NCI-H2029 treated with DMSO at 0.1 percent for 48 hours (cell line): ENCODE measurements at places on chromosomes 6 and 20.

DNA sequence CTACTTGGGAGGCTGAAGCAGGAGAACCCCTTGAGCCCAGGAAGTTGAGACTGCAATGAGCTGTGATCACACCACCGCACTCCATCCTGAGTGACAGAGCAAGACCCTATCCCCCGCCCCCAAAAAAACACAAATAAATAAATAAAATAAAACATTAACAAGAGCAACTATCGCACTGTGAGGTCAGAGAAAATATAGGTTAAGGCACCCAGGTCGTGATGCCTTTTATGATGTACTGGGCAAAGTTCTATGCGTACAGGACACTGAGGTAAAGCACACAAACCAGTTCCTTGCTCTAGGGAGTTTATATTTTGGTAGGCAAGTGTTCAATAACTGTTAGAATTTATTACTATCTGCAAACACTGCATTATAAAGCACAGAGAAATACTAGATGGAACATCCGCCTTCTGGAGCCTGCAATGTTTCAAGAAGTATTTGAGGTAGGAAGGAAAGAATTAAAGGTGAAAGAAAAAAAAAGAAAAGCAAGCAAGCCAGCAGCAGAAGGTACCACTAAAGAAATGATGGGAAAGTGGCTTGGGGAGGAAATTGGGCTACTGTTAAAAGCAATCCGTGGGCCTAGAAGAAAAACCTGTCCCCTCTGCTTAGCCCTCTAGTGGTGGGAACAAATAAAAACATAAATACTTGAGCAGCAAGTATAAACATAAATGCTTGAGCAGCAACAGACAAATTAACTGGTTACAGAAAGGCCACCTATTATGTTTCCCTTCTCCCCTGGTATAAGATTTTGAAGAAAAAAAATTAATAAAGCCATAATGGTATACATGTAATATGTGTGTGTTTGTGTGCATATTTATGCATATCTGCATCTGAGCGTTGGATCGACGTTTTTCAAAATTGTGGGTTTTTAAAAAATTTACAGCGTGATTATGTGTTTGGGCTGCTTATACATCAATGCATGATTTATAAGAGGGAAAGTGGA lies 128.0 kb downstream of the PHACTR1 start:
- peak; percentile 24 for DNase-seq

DNA sequence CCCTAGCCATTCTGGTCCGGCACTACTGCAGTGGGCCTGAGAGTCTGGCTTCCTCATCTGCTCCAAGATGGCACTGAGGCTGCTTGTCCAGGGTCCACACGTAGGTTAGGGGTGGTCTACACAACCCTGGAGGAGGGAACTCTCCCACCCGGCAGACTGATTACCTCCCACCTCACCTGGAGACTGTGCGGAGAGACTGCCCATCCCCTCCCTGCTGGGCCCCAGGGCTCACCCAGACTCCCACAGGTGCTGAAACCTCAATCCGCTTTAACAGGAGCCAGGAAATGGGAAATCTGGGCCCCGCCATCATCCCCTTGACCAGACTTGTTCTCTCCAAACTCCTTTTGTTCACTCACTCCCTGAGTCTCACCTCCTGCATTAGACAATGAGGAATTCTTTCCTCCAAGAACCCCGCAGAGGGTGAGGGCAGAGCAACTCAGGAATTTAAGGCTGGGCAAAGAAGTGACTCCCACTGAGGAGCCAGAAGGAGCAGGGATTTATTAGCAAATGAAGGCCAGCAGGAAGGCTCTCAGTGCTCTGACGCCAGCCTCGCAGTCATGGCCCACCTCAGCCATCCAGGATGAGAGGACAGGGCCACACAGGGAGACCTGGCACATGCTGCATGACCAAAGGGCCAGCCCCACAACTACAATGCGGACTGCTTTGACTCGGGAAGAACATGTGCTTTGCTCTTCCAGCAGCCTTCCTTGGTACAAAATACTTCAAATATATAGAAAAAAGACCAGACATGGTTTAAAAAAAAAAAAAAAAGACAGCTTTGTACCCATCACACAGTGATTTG lies 53.0 kb downstream of the CDK5RAP1 start:
- DNase-seq, result no peak

DNA sequence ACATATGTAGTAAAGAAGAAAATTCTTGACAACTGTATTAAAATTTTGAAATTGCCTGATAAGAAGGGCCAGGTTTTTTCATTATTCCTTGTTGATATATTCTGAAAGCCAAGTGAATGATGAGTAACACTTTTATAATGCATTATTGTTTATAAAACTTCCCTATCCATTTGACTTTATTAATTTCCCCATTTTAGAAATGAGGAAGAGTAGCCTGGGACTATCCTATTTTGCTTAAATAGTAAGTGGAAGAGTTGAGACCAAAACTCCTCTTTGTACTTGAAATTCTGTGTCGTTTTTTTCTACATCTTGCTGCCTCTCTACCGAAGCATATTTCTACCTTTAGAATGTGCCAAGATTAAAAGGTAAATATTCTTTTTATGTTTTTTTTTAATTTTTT lies 39.7 kb downstream of the TRMT11 start:
- no peak for DNase-seq

DNA sequence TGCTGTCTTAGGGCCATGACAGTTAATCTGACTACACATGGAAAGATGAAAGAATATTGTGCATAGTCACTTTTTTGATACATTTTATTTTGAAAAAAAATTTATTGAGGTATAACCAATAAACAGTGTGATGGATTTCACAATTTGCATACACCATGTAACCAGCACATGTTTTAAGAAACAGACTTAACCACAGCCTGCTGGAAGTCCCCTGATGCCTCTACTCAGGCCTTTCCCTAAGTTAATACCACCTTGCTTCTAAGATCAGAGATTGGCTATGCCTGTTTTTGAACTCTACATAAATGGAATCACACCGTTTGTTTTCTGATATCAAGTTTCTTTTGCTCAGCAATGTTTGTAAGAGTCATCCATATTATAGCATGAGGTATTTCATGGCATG lies 136.3 kb downstream of the CFAP61 start:
- no peak for DNase-seq

DNA sequence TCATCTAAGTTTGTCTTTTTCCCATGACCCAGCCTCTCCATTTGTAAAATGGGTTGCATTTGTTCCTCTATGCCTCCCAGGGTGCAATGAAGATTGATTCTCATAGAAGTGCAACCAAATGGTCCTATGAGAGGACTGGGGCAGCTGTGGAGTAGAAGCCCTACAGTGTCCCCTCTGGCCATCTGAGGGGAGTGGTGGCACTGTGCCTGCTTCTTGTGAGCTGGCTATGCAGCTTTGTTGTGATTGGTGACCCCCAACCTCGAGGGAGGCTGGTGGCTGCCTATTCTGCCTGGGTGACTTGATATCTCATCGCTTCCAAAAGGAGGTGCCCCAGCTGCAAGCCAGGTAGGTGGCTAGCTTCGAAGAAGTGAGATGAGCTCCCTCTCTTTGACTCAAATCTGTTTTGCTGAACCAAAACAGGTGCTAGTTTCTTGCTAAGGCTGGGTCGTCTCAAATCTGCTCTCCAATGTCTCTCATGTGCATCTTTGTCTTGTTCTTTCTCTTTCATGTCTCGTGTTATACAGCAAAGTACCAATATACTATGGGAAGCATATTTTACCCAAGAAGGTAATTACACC lies 33.9 kb downstream of the TXLNB start:
- DNase-seq, result no peak

- DNase-seq, result no peak
These were observed 179.4 kb upstream of the AFDN start for GRCh38 chr6:167647306-167647705.

DNA sequence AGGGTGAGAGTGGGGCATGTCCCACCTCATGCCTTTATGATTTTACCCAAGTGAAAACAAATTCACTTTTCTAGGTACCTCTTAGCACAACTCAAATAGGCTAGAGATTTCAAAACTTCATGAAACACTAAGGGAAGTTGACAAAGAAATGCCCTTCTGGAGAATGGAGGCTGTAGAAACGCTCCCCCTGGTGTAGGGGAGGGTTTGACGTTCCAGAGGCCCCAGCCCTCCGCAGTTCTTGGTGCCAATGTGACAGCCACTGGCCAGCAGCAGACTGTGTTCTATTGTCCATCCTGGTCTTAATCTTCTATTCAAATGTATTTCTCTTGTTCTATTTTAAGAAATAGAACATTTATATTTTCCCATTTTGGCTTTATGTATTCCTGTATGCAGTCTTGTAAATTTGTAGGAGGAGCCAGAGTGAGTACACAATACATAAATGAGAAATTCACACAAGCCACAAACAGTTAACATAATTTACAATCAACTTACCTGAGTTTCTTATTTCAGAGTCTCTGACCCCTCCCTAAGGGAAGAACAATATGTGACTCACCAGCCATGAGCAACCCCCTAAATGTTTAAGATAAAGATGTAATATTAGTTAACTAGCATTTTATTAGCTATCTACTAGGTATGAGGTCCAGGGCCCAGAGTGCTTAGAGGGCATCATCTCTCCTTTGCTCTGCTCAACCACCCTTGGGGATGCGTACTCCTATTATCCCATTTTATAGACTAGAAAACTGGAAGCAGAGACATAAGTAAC lies 8.8 kb upstream of the MUC21 start:
- DNase-seq, result no peak

DNA sequence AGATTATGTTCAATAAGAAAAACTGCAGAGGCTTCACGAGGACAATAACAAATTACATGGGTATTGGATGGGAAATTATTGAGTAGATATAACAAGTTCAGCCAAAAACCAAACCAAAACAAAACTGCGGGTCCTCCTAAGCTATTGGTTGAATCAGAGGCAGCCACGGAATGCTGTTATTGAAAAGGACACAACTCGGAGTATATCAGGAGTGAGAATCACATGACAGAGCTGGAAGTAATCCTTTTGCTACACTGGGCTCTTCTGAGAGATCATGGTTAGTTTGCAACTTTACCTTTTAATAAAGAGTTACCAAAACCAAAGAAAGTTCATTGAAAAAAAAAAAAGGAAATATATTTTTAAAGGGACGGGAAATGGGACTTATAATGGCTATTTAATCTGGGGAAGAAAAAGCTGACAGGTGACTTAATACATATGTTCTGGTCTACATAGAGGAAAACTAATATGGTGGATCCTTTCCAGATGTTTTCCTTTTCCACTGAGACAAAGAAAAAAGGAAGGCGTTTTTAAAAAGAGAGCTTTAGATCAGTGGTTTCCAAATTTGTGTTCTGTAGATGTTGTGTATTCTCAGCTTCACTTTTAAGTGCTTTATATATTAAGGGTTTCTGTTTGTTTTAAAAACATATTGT lies 6.9 kb upstream of the CITED2 start:
- no peak for DNase-seq

DNA sequence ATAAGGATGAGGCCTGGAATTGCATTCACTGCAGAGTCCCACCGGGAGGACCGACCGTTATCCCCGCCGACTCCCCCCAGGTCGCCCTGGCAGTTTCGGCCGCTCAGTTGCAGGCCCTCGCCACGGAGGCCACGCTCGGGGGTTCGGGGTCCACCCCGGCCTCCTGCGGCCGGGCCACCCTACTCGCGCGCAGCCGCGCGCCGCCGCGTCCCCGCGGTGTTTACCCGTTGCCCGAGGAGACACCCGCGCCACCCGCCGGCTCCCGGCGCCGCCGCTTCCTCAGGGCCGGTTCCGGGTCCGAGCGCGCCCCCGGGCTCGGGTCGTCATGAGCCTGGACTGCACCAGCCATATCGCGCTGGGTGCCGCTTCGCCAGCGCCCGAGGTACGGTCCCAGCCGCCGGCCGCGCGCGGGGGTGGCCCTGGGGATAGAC lies at the start of gene CCDC170:
Gene CCDC170 (plus strand): TSS at position 214 of the 431 bp plus-strand sequence. CDS start 112 bp downstream, at position 326.
- no peak for DNase-seq

- no peak for DNase-seq
These were observed 206.5 kb upstream of the ZNF184 start for GRCh38 chr6:27679308-27679963.

DNA sequence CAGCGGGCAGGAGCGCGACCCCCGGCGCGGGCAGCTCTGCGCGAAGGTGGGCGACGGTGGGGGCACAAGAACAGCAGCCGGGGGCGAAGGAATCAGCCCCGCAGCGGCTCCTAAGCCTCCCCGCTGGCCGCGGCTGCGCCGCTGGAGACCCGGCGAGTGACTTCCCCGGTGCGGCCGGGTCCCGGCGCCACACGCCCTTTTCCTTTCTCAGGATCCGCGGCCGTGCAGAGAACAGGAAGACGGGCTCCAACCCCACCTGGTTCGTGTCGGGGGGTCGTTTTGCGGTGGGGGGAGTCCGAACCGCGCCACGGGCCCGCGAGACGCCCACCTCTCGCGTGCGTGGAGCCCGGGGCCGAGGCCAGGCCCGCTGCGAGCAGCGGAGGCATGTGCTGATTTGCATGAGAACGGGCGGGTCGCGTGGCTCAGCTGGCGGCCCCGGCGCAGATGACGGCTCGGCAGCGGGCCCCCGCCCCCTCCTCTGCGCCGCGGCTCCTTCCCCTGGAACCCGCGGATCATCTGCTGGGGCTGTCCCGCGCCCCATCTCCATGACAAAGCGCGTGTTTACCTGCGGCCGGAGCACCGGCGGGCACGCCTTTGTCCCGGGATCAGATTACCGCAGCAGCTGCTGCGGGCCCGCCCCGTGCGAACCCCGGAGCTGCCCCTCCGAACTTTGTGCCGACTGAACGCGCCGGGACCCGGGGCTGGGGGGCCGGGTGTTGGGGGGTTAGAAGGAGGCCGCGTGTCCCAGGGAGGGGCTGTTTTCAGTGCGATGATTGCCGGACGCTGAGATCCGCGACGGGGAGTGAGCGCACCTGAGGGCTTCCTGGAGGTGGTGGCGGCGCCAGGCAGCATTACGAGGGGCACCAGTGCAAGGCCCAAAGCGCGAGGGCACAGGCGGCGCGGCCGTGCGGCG lies 4.9 kb upstream of the DLL1 start:
- DNase-seq, result no peak

- no peak for DNase-seq
These were observed 53.0 kb downstream of the ADAT2 start for GRCh38 chr6:143397227-143398222.

DNA sequence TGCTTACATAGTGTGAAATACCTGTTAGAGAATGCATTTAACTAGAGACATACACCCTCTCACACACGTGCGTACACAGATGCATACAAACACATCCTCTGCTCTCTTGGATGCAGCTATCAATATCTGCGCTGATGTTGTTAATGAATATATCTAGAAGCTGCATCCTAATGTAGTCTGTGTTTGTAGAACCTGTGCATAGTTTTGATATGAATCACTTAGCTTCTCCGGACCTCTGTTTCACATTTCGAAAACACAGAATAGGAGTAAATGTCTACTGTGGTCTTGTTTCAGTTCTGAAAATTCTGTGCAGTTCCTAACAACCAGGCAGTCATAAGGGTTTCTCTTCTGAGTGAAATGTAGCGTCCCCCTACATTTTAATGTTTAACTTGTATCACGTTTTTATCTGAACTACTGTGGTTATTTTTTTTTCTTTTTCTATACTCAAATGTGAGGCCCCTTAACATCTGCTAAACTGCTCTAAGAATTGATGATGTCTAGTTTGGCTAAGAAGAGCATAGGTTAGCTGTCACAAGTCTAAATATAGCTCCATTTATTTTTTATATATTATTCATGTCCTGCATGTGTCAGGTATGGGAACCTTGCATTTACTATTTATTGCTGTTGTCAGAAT lies 254.5 kb downstream of the TMEM242 start:
- no peak for DNase-seq

DNA sequence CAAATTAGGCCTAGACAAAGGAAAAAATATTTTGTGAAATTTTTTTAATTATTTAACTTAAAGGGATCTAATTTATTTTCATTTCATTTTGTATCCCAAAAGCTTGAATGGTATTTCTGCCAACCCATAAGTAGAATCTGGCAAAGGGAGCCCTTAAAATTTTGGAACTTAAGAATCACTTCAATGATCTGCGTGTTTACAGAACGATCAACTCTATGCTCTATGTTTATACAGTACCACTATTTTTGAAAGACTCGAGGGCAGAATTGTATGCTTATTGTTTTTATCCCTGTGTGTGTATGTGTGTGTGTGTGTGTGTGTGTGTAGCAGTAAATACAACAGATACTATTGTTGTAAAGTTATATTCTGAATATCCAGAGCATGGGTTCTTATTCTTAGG lies 39.2 kb downstream of the METTL24 start:
- DNase-seq, result no peak
